ENCODE measurements at places on chromosomes 5 and 9.

DNA sequence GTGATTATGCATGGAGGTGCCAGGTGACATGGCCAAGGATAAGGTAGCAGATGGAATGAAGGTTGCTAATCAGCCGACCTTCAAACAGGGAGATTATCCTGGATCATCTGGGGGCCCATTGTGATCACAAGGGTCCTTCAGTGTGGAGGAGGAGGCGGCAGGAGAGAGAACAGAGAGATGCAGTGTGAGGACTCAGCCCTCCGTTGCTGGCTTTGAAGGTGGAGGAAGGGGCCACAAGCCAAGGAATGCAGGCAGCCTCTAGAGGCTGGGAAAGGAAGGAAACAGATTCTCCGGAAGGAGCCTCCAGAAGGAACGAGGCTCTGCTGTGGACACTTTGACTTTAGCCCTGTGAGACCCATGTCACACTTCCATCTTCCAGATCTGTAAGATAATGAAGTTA, 27.4 kb upstream of the EEIG1 start:
- no peak for DNase-seq

DNA sequence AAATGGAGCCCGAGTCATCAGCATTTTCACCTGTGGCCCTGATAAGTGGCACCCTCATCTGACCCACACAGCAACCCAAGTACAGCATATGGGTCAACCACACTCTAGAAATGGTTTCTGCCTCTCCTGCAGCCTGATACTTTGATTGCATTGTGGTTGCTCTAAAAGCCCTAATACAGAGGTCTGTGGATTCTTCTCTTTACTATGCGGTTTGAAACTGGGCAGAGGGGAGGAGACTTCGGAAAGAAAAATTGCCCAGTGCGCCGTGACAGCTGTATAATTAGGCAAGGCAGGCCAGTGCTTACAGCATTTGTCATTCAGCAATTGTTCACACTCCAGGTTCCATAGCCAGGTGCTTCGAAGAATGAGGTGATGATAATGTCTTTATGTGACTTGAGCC, 361.0 kb downstream of the NFIB start:
- no peak for DNase-seq

DNA sequence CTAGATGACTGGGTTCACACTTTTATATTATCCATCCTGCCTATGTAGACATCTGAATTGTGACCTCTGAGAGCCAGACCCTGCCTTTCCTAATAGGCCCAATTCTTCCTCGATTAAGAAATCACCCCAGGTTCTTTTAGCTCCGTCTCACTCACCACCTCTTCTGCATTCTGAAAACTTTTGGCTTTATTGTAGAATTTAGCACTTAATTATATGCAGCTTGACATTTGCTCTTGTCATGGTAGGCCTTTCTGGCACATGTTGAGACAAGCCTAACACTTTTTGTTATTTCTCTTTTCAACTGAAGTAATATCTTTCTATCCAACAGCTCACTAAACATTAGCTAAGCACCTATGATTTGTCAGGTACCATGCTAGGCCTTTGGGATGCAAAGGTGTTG, 163.3 kb downstream of the INSYN2B start:
- no peak for DNase-seq

GRCh38 chr5:113384782-113385285, 50.0 kb downstream of the TSSK1B start:
- no peak for DNase-seq

GRCh38 chr5:167261309-167262100, 1029.9 kb upstream of the WWC1 start:
- DNase-seq = no peak

GRCh38 chr9:131848570-131849160, 108.8 kb upstream of the RAPGEF1 start:
- DNase-seq = no peak

- no peak for DNase-seq
Observed at GRCh38 chr9:21311889-21312288, 6.8 kb upstream of the IFNA5 start.

- no peak for DNase-seq
Observed at GRCh38 chr9:83526901-83527300, 11.3 kb downstream of the FRMD3 start.

DNA sequence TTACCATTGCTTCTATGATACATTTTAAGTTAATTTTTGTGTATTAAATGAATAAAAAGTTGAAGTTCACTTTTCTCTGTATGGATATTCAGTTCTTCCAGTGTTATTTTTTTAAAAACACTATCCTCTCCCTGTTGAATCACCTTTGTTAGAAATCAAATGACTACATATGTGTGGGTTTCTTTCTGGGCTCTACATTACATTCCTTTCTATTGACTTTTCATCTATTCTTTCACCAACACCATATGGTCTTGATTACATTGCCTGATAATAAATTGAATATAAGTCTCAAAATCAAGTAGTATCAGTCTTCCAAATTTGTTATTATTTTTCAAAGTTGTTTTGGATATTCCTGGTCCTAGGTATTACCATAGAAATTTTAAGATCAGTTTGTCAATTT, 7.3 kb upstream of the RASEF start:
- DNase-seq = no peak

- DNase-seq = no peak
Observed at GRCh38 chr5:118379470-118379869, 608.9 kb downstream of the DTWD2 start.

- DNase-seq = no peak
Observed at GRCh38 chr5:58300346-58300895, 159.5 kb downstream of the PLK2 start.

GRCh38 chr5:151483176-151483575, 35.8 kb downstream of the SLC36A1 start:
- no peak for DNase-seq

- DNase-seq = no peak
Observed at GRCh38 chr5:179288101-179288808, 57.0 kb downstream of the ADAMTS2 start.

- DNase-seq = peak; percentile 18
Observed at GRCh38 chr5:56247592-56247991, 14.5 kb upstream of the ANKRD55 start.

DNA sequence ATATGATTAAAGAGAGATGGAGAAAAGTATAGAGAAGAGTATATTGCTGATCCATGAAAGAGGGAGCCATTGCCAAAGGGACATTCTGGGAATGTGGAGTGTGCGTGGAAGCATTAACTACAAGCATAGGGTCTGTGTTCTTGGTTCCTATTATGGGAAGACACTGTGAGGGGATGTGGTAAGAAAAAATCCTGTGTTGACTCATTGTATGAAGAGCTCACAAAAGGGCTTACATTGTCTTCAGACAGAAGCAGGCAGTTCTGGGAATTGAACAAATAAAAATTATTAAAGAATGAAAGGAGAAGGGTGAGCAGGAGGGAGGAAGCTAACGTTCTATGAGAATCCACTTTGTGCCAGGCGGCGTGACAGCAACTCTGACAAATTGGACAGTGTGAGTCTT, 250.4 kb upstream of the CHD1 start:
- DNase-seq = no peak

- DNase-seq = no peak
Observed at GRCh38 chr5:144093868-144094267, 76.6 kb downstream of the YIPF5 start.

DNA sequence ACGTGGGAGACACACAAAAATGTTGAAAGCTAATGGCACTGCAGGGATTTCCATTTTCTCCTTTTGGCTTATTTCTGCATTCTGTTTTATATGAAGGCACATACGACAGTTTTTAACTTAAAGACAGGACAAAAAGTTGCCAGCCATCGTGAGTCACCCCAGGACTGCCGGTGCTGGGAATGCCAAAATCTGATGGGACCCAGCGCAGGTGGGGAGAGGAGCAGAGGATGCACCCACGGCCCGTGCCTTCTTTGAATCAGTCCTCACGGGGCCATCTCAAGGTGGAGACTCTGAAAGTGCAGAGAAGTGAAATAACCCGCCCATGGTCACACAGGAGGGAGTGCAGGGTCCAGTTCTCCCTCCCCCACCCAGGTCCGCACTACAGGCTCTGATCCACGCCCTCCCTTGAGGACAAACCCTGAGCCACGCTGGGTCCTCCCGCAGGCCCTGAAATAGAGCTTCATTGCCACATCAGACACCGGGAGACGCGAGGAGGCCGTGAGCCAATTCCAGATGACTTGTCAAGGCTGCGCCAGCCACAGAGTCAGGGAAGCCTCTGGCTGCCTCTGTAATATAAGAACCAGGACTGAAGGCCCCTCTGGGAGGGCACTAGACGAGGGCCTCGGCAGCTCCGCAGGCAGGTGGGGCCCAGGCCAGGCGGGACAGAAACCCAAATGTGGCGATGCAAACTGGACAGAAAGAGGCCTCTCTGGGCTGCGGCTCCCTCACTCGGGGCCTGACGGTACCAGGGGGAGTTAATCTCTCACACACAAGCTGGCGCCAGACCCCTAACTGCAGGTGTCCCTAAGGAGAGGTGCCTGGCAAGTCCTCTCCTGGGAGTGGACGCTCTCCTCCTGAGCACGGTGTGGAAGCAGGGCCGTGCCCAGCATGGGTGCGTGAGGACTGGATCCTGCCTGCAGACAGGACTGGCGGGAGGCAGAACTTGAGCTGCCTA, 22.9 kb downstream of the ADAMTS2 start:
- DNase-seq = no peak

DNA sequence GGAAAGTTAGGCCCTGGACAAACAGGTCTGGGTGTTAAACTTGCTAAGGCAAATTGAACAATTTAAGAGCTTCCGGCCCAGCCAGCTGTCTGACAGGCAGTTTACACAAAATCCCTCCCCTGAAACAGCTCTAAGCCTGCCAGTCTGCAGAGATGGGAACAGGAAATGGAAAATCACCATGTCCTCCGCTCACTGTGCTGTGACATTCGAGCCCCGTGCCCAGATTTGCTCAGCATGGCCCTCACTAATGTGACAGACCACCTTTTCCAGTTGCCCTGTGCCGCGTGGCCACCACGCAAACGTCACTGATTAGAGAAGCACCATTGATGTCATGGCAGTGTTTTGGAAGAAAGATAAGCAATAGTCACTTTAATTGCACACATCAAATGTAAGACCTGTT, 41.0 kb downstream of the CCNJL start:
- no peak for DNase-seq

GRCh38 chr5:136811551-136811950, 446.2 kb upstream of the TRPC7 start:
- DNase-seq = peak; percentile 75

- DNase-seq = no peak
Observed at GRCh38 chr9:18739127-18739526, 265.2 kb downstream of the ADAMTSL1 start.

DNA sequence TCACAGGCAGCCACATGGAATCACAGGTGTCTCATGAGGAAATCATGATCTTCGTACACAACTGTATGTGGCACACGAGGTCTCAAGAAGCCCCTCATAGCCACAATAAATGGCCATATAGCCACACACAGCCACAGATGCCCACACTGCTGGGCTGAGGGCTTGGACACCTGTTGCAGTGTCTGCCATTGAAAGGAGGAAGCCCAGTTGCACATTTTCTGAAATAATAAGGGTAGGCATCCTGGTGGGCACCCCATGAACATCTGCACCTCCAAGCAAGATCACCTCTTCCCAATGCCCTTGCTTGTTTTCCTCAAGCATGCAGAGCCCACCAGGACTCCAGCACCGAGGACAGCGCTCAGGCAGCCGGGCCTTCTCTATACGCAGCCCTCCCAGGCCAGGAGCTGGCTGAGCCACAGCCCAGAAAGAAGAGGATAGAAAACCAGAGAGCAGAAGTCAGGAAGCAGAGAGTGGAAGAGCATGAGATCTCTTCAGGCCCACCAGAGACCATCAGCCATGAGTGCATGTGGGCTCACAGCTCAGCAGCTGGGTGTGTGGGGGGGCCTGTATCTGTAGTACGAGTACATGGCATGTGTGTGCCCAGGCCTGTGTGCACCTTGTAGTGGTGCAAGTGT, 1.0 kb upstream of the ACSL6 start:
- DNase-seq = peak; percentile 72

DNA sequence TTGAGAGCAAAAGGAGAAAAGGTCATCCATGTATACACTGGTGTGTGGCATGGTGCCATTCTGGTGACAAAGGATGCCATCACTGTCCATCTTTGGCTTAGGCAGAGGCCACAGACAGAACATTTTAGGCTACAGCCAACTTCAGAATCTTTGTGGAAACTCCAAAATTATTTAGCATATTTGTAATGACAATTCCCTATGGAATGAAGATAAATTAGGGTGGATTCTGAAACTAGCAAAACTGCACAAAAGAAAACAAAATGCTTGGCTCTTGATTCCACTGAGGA, 92.5 kb downstream of the FBXW11 start:
- DNase-seq = no peak

DNA sequence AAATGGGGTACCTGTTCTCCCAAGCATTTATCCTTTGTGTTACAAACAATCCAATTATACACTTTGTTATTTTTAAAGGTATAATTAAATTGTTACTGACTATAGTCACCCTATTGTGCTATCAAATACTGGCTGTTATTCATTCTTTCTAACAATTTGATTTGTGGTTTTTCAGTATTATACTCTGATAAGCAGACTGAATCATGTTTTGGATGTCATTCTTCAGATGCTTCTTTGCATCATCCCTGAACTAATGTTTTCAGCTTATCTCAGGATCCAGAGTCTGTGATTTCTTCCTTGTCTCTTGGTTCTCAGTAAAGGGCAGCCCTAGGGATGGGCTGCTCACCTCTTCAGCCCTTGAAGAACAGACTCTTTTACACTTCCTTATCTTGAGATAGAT, 177.8 kb upstream of the SGCD start:
- DNase-seq = no peak

GRCh38 chr5:136598802-136599404, 233.6 kb upstream of the TRPC7 start:
- DNase-seq = no peak

DNA sequence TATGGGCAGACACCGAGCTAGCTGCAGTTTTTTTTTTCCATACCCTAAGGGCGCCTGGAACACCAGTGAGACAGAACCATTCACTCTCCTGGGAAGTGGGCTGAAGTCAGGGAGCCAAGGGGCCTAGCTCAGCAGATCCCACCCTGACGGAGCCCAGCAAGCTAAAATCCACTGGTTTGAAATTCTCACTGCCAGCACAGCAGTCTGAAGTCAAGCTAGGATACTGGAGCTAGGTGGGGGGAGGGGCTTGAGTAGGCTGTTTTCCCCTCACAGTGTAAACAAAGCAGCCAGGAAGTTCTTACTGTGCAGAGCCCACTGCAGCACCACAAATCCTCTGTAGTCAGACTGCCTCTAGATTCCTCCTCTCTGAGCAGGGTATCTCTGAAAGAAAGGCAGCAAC, 151.7 kb upstream of the HCN1 start:
- no peak for DNase-seq

DNA sequence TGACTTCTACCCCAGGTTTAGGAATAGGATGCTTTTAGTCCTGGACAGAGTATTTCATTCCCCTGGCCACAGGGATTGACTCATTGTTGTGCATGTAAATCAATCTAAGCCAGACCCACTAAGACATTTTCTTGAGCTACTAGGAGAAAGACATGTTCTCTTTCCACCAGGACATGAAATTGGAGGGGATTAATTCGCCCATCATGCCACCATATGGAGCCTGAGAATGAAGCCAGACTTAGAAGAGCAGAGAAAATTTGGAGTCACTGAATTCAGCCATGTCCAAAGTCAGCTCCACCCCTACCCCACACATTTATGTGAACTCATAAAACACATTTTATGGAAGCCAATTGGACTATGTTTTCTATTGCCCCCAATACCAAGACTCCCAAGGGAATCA, 322.5 kb downstream of the NFIB start:
- DNase-seq = no peak

Data from brain microvascular endothelial cell (primary cell).